ENCODE measurements at places on chromosomes 12 and 14. TPM values are rescaled to one million over a fixed set of nuclear protein-coding genes. Genes with fewer than 3 reads are reported as not detected.

PRR4 gene
- 1.0 TPM for total RNA-seq

LALBA gene
- total RNA-seq: not detected

LRRIQ1 gene
- total RNA-seq: under 0.01 TPM

HRK gene
- not detected for total RNA-seq

SYNDIG1L gene
- not detected for total RNA-seq

ETFBKMT gene
- 2.8 TPM for total RNA-seq

ADCY6 gene
- 66.6 TPM for total RNA-seq

LRP1-AS gene
- not detected for total RNA-seq

NTN4 gene
- total RNA-seq: 334 TPM

DIO3 gene
- total RNA-seq: not detected

CRADD gene
- total RNA-seq: 9.8 TPM

AMN gene
- under 0.01 TPM for total RNA-seq

OR6C1 gene
- total RNA-seq: not detected

KRT74 gene
- total RNA-seq: not detected

GALNT8 gene
- 0.13 TPM for total RNA-seq

CCDC177 gene
- total RNA-seq: not detected

ATF1 gene
- total RNA-seq: 19.9 TPM

TMEM253 gene
- total RNA-seq: not detected

HCAR1 gene
- total RNA-seq: under 0.01 TPM

MSRB3 gene
- 27.2 TPM for total RNA-seq

APOF gene
- total RNA-seq: not detected

LUM gene
- total RNA-seq: 0.57 TPM

KRT72 gene
- not detected for total RNA-seq

LRP1 gene
- total RNA-seq: 3.2 TPM

NRIP2 gene
- total RNA-seq: not detected

OR4N2 gene
- total RNA-seq: not detected

TRMT61A gene
- total RNA-seq: 3.1 TPM

TOMM20L gene
- not detected for total RNA-seq

IRAK3 gene
- total RNA-seq: 13.3 TPM

CCDC38 gene
- total RNA-seq: not detected

EML5 gene
- 0.13 TPM for total RNA-seq

NRXN3 gene
- 0.16 TPM for total RNA-seq

TAS2R9 gene
- total RNA-seq: 0.13 TPM

ZC2HC1C gene
- 0.49 TPM for total RNA-seq

BICD1 gene
- total RNA-seq: 54.9 TPM

FOXG1 gene
- total RNA-seq: not detected

TPH2 gene
- total RNA-seq: not detected

SLC10A1 gene
- not detected for total RNA-seq

ALDH1L2 gene
- total RNA-seq: 0.65 TPM

CCDC197 gene
- total RNA-seq: not detected

MIPOL1 gene
- 6.3 TPM for total RNA-seq

LRFN5 gene
- total RNA-seq: under 0.01 TPM

TC2N gene
- 0.16 TPM for total RNA-seq

SIVA1 gene
- total RNA-seq: 69.2 TPM

CACNA2D4 gene
- not detected for total RNA-seq

RPS6KA5 gene
- total RNA-seq: 3.1 TPM

Measured in bladder microvascular endothelial cell (primary cell).